ENCODE measurements at places on chromosomes 7 and 10.
A peak's percentile ranks its signal among the peaks of the same experiment; 100 is the strongest.

- DNase-seq, result no peak
Observed at GRCh38 chr10:93309062-93309461, 173.1 kb downstream of the MYOF start.

DNA sequence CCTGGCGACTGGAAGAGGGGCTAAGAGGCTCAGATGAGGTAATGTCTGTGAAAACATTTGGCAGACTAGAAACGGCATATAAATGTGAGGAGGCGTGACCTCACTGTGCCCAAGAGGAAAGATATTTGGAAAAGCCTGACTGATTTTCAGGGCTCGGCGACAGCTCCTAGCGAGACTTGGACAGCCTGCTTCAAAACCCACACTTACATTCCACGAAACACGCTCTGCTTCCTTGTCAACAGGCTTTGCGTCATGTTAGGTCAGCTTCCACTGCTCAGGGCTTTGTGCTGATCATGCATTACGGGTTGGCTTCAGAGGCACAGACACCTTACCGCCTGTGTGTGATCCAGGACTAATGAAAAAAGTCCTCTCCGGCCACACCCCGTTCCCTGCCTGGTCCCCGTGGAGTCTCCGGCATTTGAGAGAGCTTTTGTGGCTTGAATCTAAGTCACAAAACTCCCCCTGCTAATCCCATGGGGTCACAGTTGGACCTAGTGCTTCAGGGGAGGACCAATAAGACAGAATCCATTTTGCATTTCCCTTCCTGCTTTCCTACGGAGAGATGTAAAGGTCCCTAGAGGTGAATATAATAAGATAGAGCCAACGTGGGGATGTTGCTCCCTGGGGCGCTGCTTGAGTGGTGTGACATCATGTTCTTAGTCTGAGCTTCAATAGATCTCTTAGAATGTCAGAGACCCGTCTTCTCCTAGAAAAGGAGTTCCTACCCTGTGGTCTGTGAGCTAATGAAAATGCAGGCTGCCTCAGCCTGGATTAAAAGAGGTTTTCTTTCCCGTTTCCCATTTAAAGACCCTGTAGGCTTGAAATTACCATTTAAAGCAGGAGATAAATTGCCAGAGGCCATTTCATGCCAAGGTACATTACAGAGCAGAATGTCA lies 25.5 kb downstream of the FGFBP3 start:
- no peak for DNase-seq

GRCh38 chr7:137981668-137982067 lies 20.2 kb downstream of the CREB3L2 start:
- DNase-seq, result no peak

- DNase-seq, result no peak
Observed at GRCh38 chr7:99737726-99738125, 2.7 kb upstream of the CYP3A7 start.

DNA sequence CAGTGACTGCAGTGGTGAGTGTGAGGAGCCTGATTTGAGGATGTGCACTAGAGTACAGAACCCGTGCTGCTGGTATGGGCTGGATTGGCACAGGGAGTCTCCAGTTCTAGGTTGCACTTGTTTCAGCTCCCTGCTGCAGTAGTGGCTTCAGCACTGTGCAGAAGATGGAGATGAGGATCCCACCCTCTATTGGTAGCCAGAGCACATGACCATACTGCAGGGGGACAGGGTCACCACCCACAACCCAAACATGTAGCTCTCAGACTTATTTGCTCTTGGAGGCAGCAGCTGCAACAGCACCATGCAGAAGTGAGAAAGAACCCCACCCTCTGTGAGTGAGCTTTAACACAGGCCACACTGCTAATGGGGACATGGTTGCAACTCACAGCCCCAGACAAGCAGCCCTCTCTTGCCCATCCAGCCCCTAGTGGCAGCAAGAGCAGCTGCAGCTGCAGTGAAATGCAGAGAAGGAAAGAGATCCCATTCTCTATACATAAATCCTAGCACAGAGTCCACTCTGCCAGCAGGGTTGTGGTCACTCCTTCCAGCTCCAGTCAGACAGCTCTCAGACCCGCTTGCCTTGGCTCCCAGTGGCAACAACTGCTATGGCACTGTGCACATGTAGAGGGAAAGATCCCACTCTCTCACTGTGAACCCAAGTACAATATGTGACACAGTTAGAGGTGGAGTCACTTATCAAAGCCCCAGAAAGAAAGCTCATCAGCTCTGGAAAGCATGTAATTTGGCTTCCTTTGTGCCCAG lies 51.4 kb upstream of the SCIN start:
- no peak for DNase-seq

DNA sequence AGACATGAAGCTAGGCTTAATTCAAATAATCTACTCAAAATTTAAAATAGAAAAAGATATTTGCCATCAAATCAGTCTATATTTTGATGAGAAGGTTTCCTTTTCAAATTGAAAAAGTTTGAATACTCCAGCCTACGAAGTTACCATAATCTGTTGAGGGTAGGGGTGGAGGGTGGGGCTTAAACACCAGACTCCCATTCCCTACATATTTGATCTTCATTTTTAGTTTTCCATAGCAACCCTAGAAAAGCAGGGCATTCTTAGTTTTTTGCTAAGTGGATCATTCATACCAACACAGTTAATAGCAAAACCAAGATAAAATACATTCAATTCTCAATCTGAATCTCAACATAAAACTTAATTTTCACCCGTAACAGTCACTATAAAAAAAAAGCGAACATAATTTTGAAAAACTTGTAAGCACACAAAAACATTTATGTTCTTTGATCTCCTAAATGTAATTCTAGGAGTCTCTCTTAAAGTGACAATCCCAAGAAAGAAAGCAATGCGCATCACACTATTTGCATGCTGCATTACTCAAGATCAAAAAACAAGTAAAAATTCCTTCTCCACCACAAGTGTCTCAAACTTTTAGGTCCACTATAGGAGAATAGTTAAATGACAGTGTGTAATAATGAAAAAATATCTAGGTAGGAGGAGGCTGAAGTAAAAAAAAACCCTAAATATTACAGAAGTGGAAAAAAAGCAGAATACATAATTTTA lies 30.8 kb downstream of the TMEM209 start:
- DNase-seq, result no peak

DNA sequence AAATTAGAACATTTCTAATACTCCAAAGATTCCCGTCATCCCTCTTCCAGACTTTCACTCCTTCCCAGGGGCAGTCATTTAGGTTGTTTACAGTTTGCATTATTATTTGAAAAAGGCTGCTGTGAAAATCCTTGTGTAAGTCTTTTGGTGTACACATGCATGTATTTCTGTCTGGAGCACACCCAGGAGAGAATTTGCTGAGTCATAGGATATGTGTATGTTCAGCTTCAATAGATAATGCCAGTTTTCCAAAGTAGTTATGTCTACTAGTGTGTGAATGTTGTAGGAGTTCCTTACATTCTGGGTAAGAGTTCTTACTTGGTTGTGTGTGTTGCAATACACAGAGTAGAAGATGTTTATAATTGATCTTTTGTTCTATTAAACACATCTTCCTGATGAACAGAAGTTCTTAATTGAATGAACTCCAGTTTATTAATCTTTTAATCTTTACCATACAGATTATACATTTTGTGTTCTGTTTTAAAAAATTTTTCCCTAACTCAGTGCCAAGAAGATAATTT lies 25.3 kb downstream of the CROT start:
- DNase-seq, result peak; percentile 19

DNA sequence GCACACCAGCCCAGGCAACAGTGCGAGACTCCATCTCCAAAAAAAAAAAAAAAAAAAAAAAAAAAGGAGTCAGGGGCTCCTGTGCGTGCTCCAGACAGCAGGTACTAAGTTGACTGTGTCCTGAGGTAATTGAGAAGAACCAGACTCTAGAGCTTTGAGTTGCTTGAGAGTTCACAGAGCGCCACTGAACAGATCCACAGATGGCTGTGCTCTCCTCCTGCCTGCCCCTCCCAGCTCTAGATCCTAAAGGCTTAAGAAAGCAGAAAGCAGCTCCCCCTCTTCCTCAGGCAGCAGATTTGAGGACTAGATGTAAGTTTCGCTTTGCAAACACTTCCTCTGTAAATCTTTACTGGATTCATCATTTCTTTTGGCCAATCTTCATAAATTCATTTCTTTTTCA lies 38.7 kb downstream of the SHH start:
- no peak for DNase-seq

DNA sequence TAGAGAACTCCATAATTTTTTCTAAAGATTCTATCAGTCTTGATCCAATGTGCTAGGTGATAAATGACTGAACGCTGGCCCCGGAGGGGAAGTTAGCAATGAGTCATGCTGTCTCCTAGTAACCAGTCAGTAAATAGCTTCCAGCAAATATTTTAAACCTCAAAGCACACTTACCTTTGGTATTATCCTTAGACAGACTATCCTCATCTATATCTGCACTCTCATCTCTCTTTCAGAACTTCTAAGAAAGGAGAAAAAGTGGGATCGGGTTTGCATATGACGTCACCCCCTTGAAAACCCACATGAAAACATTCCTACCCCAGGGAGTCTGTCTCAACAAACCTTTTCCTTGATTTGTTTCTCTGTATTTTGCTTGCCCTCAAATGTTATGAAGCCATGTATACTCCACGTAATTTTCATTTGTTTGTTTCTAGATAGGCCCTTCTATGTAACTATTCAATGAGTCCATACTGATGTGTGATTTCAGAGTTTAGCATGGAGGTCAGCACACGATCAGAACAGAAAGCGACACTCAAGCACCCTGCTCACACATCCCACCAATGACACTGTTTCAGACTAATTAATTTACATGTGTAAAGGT lies 174.9 kb upstream of the NRP1 start:
- peak; percentile 10 for DNase-seq

GRCh38 chr10:114551636-114551972 lies 106.5 kb downstream of the ABLIM1 start:
- no peak for DNase-seq

DNA sequence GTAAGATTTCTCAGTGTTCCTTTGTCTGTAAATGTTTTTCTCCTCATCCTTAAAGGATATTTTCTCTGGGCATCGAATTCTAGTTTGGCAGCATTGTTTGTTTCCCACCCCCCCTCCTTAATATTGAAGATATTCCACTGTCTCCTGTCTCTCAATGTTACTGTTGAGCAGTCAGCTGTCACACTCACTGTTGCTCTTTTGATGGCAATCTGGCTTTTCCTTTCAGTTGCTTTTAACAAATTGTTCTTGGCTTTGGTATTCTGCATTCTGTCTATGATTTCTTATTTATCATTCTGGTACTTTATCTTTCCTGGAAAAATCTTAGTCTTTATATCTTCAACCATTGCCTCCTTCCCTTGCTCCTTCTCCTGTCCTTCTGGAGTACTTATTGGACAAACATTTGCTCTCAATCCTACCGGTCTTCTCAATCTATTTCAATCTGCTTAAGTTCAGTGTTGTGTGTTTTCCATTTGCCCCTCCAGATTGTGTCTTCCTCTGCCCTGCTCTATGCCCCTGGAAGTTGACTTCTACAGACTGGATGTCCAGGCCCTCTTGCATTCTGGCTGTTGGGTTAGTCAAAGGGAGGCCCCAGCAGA lies 9.3 kb upstream of the GTPBP4 start:
- no peak for DNase-seq

DNA sequence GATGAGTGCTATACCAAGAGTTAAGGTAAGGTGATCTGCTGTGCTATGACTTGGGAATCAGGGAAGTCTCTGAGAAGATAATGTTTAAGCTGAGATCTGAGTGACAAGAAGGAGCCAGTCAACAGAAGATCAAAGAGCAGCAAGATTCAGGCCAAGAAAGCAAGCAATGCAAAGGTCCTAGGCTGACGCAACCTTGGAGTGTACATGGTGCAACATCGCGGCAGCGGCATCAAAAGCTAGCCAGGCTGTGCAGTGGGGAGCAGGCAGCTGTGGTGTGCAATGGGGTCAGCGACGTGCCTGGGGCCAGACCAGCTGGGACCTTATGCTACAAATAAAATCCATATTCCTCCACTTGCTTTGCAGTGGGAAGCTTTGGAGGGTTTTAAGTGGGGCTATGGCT lies 324.1 kb downstream of the LRMDA start:
- DNase-seq, result no peak

- no peak for DNase-seq
Observed at GRCh38 chr7:139186146-139186545, 44.9 kb upstream of the UBN2 start.

DNA sequence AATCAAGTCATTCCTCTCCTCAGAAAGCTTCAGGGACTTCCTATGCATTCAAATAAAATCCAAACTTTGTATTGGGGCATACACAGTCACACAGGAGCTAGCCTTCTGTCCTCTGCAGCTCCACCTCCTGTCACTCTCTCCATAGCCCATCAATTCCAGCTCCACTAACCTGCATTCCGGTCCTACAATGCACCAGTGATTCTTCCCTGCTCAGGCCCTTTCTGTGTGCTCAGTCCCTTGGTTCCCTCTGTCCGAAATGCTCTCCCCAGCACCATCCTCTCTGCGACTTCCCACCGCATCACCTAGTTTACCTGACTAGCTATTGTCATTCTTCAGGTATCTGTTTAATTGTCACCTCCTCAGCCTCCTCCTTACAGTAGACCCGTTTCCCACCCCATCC lies 26.4 kb upstream of the YAE1 start:
- DNase-seq, result no peak

DNA sequence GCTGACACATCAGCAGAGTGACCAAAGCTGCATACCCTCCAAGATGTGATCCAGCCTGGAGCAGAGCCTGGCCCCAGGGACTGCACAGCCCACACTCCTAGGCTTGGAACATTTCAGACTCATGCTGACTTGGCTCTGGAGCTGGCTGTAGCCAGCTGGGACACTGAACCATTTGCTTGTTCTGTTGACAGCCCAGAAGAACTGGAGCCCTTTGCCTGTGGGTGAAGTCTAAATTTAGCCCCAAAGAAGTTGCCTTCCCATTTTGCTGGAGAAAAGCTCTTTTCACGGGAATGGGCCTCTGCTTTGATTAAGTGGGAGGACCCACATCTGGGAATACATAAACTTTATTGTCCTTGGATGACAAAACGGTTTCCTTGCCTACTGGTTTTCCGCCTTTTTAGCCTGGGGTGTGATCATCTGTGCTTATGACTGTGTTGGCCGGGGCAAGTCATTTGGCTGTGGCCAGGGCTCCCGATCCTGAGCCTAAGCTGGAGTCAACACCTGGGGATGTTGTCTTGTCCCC lies 186.2 kb upstream of the BMPER start:
- no peak for DNase-seq

DNA sequence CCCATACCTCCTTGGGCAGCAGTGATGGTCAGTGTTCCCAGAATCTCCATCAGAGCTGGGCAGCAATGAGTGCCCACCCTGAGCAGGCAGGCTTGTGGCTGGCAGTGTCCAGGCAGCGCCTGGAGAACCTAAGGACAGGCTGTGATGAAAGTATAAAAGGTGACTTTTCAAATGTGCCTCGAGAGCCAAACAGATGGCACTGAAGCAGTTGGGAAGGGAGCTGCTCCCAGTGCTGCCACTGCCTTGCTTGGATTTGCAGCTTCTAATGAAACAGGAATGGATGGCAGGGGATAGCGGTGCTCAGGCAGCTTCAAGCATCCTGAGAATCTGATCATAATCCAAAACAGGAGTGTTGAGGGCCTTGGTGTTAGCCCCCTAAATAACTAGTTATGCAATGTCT lies 179.8 kb upstream of the AOAH start:
- no peak for DNase-seq
